ENCODE measurements at places on chromosomes 7 and 10.

GRCh38 chr7:86980223-86980622 lies 79.2 kb downstream of the ELAPOR2 start:
- DNase-seq, result no peak

GRCh38 chr10:71708301-71708703 lies 11.3 kb downstream of the C10orf105 start:
- DNase-seq, result peak; percentile 83

GRCh38 chr7:87154166-87154565 lies 1.9 kb downstream of the DMTF1 start:
- no peak for DNase-seq

- DNase-seq, result peak; percentile 38
Observed at GRCh38 chr10:93073539-93074146, at the start of gene CYP26A1. TSS of gene CYP26A1 (plus strand) at chr10:93073893. CDS start at chr10:93073935, 42 bp downstream.

- DNase-seq, result no peak
Observed at GRCh38 chr10:72819053-72819452, 74.5 kb upstream of the OIT3 start.

DNA sequence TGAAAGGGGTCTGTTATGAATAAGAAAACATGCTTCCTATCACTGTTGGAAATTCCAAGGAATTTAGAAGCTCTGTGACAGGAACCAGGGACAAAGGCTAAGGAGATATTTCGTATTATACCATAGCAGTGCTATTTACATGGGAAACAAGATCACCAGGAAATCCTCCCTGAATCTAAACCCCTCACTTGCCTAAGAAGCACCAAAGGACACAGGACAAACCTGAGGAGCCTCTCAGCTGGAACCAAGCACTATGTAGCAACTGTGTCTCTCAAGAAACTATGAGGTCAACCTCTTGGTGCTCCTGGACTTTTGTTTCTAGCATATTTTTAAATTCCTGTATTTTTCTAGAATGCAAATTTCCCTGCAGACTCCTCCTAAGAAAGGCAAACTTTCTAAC lies 20.8 kb upstream of the IFIT1B start:
- DNase-seq, result no peak

All from K562 (cell line).